ENCODE measurements at places on chromosomes 12 and 14.

DNA sequence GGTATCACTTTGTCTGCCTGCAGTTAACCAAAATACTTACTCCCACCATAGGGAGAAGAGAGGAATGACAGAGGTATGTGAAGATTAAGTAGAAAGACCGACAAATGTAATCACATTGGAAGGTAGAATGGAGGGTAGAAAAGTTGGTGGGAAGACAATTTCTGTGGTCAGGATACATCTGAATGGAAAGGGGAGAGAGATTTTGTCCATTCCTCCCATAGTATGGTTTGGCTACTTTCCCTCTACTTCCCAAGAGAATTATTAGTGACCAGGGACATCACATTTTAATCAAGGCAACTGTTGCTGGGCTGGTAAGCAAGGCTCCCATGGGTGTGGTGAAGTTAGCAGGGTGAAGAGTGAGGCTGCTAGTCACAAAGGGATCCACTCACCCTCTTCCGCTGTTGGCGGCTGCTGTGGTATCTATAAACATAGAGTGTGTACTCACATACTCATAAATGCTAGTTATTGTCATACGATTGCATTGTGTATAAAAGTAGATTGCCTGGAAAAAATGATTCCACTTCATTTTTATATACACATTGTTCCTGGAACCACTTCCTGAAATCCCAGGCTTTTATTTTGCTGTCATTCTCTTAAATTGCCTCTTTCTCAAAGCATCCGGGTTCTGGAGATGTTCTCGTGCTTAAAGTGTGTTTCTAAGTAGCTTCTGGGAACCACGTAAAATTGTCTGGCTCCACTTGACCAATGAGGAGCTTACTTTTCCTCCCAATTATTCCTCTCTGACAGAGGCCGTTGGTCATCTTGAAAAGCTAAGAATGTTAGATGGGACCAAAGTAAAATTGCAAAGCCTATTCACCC lies 413.1 kb downstream of the ZFP36L1 start:
- no peak for DNase-seq

DNA sequence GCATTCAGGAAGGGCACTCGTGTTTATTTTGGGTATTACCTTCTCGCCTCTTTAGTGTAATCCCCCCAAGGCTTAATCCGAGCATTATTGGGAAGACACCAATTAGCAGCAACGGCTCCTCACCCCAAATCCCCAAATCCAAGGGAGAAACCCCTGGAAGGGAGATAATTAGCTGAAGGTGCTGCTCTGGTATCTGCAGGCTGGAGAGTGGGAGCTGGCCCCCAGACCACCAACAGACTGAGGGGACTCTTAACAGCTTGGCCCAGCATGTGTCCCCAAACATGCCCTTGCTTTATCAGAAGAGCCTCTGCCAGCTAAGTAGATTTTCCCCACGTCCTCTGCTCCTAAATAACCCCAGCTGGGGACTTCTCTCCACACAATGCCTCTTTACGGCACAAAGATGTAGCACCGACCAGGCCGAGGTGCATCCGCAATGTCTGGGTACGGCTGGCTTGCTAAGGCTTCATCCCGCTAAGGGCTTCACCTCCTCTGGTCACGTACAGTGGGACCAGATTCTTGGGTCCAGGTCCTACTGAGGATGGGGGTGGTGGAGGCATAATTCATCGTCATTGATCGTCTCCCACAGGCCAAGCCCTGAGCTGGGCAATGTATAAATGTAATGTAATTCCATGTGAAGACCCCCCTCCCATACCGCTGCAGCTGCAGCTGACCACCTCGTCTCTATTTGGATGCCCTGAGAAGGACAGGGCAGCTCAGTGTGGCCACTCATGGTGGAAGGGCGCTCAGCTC lies 123.7 kb upstream of the GSC start:
- DNase-seq, result no peak

GRCh38 chr14:36504771-36505175 lies 15.3 kb downstream of the NKX2-1 start:
- no peak for DNase-seq

GRCh38 chr12:124389725-124390441 lies 95.0 kb downstream of the RFLNA start:
- DNase-seq, result no peak

DNA sequence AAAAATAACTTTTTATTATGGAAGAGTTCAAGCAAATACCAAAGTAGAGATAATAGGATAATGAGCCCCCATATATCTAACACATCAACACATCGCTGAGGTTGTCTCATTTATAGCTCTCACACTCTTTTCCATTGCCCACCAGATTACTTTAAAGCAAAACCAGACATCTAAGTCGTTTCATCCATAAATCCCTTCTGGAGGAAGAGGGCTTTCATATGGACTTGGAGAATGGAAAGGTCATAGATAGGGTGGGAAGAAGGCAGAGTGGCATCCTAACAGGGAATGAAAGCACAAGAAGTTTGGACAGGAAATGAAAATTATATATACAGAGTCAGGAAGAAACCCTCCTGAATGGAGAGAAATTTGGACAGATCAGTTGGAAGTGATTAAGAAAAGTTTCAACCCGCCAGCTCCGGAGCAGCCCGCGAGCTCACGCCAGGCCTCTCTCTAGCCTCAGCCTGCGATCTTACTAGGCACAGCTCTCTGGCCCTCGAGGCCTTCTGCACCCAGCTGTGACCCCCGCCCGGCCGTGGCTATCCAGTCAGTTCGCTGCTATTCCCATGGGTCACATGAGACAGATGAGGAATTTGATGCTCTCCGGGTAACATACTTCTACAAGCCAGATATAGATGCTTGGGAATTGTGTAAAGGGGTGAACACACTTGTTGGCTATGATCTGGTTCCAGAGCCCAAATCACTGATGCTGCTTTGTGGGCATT lies 48.4 kb upstream of the NID2 start:
- DNase-seq, result no peak

DNA sequence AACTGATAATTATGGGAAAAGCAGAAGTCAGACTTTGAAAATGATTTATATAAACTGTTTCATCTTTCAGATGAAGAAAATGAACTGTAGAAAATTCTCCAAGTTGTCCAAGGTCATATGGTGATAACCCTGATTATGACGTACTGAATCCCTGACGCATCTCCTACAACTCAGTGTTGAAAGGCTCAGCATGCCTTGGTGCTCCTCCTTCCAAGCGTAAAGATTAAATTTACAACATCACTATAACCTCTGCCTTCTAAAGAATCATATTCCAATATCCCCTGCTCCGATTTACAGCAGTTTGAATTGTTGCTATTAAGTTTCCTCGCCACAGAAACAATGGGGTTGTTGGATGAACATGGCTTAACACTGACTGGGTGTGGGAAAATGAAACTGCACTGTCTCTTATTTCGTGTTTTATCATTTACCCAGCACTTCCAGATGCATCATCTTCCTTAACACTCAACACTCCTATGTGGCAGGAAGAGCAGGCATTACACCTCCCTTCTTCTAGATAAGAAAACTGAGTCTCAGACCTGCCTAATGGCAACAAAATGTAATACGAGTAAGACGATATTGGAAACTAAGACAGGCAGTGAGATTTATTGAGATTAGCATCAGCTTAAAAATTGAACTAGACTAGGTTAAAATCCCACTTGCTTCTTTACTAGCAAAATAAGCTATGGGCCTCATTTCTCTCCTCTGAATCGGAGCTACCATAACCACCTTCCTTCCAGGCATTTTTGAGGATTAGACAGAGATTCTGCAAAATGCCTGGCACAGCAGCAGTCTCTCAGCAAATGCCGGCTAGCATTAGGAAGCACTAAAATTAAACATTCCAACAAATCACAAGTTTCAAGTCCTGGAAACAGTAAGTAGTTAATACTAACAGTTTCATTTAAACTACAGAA lies 74.2 kb downstream of the PPM1H start:
- DNase-seq, result no peak

- DNase-seq, result no peak
Measured at GRCh38 chr12:121181181-121181580, 28.7 kb upstream of the P2RX4 start.

DNA sequence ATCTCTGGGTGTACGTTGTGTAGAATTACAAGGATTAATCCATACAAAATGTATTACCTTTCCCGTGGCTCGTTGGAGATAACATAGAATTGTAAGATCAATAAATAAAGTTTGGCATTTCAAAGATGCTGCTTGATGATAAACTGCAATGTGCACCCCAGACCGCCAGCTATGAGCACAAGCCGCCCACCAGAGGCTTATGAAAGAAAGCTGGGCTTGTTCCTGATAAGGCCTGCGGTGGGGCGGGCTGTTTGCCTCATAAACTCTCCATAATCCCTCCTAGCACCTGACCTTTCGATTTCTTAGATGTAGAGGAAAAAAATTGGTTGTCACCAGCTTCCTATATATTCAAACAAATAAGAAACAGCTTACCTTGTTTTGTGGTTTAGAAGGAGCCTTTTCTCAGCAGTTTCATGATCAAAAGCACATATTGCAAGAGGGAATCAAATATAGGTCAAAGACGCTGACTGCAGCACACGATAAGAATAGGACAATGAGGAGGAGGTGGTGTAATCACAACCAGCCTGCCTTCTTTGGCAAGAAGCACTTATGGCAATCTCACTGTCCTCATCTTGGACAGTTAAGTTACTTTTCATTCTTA lies 293.6 kb downstream of the RMST start:
- no peak for DNase-seq

GRCh38 chr14:99320621-99321235 lies 48.7 kb upstream of the BCL11B start:
- no peak for DNase-seq

DNA sequence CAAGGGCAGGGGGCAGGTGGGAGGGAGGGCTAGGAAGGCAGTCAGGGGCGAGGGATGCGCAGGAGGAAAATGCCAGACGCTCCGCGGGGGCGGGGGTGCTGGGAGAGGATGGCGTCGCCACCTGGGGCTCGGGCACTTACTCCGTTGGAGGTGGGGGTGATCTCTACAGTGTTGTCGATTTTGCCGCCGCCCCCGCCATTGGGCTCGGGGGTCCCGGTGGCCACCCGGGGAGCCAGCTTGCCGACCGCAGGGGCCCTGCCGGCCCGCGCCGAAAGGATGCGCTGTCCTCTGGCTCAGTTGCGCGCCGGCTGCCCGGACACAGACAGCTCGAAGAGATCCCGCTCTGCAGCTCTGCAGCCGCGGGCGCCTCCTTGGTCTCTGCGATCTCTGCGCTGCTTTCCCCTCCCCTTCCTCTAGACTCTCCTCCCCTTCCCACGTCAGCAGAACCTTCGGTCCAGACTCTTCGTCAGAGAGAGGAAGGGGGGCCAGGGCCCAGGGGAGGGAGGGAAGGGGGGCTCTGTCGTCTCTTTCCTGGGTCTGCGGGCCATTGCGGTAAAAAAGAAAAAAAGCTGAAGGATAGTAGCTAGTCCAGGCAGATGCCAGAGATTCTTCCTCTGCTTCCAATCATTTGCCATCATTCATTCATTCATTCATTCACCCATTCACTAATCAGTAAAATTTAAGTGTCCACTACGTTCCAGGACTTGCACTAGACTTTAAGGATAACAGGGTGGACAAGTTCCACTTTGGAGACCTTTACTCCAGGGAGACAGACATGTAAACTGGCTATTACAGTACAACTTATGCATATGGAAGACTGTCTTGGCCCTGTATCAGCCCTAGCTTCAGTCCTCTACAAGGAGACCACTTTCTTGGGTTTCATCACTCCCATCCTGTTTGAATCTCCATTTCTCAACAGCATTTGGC lies at the start of gene SLC22A17:
TSS of gene SLC22A17 (minus strand) at position 382 of the 927 bp plus-strand sequence.
- DNase-seq, result peak; percentile 69

DNA sequence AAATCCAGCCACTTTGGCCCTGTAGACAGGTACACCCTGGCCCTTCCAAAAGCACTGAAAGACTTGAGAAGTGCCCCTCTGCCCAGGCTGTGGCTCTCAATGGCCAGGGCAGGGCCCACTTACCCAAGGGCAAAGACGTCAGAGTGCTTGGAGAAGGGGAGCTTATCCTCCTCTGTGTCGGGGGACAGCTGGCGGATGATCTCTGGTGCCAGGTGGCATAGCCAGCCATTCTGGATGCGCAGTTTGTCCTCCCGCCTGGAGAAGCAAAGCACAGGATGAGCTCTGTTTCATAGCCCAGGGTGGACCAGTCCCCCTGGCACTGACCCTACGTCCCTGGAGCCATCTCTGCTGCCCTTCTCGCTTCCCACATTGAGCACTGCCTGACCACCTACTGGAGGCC lies 114.9 kb upstream of the NOS1 start:
- DNase-seq, result no peak

GRCh38 chr12:16523951-16524331 lies 82.0 kb downstream of the LMO3 start:
- no peak for DNase-seq

GRCh38 chr12:52811191-52812072 lies 2.5 kb downstream of the KRT4 start:
- no peak for DNase-seq

GRCh38 chr14:63426838-63427352 lies 108.2 kb upstream of the GPHB5 start:
- DNase-seq, result no peak

DNA sequence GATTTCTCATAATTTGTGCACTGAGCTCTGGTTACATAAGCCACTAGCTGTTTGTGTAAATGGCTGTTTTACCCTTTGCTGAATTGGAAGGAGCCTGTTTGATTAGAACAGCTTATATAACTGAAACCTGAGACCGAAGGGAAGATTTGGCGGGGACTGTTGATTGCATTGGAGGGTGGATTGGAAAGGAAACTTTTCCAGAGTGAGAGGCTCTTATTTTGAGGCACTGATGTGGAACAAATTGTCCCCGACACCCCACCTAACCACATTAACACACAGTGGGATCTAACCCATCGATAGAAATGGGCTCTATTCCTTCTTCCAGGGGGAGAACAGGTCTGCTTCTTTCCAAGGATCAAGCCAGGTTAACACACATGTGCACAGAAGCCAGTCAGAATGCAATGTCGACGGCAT lies 51.7 kb downstream of the TMEM30B start:
- DNase-seq, result peak; percentile 30

All from NCI-H526 treated with DMSO at 0.1 percent for 48 hours (cell line).